Astrocyte of the spinal cord (primary cell): ENCODE measurements at places on chromosomes 4 and X.

GRCh38 chr4:8524595-8525382, 55.4 kb upstream of the GPR78 start:
- DNase-seq, result no peak

DNA sequence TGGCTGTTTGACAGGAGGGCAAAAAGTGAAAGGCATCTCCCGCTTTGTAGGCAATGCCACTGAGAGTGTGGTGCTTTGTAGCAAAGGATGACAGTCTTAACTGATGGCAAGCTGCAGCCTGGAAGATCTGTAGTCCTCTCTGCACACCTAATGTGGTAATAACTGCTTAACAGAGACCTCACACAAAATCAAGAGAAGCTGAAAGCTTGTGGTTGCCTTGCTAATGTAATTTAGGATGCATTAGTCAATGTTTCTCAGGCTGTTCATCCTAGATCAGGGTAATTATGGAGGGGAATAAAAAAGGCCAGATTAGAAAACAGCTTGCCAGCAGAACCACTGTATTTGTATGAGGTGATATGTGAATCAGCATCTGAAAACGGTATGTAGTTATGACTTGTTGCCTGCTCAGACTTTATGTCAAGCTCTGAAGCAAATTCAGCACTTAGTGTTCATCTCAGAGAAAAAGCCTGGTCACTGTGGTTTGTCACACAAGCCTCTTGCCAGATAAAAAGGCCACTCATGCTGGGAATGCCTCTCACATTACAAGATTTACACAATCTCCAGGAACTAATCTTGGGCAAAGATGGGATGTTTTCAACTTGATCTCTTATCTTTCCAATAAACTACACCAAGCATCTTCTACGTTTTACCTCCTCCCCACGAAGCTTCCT, 130.8 kb downstream of the ENOX2 start:
- DNase-seq, result peak; percentile 51

- DNase-seq, result peak; percentile 94
Measured at GRCh38 chr4:175413561-175413960, 398.5 kb downstream of the GPM6A start.

DNA sequence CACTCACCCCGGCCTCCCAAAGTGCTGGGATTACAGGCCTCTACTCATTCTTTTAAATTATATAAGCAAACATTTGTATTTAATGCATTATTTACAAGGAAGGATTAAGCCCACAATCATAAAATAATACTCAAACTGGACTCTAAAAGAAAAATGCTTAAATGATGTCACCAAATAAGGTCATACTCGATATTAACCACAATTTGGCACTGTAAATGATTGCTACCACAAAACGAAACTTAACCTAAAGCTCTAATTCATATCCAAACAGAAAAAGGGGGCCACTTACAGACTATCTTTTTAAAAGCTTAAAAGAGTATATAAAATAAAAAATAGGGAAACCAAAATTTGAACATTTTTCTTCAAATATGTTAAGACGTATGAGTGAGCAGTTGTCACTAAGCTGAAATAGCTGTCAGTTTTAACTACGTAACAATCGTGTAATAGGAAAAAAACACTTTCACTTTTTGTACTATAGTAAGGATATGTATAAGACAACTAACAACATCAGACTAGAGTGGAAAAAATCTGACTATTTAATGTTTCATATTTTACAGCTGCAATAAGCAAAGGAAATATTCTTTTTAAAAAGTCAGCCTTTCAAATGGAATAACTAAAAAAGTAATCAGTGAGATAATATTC, 108.2 kb upstream of the GPR34 start:
- DNase-seq, result no peak

DNA sequence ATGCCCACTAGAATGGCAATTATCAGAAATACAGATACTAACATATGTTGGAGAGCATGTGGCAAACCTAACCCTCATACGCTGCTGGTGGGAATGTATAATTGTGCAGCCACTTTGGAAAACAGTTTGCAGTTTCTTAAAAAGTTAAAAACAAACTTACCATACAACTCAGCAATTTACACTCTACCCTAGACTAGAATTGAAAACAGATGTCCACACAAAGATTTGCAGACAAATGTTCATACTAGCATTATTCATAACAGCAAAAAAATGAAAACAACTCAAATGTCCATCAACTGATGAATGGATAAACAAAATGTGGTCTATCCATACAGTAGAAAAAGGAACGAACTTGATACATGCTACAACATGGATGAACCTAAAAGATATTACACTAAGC, 64.4 kb downstream of the SLC9A7 start:
- DNase-seq, result no peak

GRCh38 chr4:103075894-103076746, 441 bp downstream of the SLC9B2 start:
- peak; percentile 72 for DNase-seq

DNA sequence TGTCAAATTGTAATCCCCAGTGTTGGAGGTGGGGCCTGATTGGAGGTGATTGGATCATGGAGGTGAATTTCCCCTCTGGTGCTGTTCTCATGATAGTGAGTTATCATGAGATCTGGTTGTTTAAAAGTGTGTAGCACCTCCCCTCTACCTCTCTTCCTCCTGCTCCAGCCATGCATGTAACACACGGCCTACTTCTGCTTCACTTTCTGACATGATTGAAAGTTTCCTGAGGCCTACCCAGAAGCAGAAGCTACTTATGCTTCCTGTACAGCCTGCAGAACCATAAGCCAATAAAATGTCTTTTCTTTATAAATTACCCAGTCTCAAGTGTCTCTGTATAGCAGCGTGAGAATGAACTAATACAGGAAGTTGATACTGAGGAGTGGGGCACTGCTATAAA, 61.7 kb upstream of the DDX60 start:
- no peak for DNase-seq

DNA sequence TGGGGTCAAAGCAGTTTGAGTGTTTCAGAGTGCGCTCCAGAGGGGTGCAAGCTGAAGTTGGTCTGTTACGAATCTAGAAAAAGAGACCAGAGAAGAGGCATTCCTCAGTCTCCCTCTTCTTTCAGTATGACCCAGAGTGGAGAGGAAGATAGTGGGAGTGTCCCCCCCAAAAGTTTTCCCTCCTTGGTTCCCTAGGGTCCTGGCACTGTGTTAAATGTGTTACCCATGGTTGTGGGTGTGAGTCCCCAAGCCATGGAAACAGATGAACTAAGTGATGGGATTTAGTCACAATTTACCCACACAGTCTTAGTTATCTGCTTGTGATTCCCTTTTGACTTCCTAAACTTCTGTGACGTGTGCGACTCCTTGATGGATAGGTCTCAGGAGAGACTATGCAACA, 27.0 kb upstream of the NAF1 start:
- DNase-seq, result no peak

- no peak for DNase-seq
Measured at GRCh38 chr4:66974665-66975064, 570.6 kb downstream of the CENPC start.

DNA sequence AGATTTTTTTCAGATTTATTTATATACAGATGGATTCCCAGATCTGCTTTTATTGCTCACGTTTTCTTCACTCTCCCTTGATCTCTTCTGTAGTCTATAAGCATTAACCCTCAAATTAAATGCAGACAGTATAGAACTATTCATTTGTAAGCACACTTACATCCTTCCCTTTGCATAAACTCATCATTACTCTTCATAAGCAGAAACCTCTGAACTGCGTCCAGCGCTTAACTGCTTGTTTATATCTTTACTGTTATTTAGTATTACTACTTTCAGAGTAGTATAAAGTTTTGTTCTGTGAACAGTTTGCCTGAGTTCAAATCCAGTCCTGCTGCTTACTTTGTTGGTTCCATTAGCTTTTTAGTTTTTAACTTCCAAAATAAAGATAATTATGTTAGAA, 132.9 kb downstream of the STIM2 start:
- DNase-seq, result no peak

DNA sequence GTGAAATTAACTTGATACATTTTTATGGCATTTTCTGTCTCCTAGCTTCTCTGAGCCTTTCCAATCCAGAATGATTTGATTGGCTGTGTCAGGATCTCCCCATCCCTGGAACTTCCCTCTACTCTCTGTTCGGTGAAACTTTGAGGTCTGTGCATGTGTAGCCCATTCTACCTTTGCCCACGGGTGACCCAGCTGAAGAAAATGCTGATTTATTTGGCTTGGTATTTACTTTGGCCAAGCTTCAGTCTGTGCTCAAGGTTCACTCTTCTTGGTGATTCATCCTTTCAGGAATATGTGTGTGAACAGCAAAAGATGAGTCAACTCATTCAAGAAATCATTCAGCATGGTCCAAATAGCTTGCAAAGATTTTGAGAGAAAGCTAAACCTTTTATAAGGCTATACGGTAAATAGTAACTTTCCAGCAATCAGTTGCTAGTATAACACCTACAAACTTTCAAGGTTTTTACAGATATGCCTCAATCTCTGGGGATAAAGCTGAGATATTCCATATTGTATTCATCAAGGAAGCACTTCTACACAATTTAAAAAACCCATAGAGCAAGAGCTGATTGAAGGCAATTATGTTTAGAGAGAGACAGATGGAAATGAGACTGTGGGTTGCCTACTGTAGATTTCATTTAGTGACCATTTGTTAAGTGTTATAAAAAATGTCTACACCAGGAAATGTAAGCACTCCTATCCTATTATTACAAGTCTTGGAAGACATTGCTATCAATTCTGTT, 233.9 kb upstream of the CXXC4 start:
- DNase-seq, result peak; percentile 96

DNA sequence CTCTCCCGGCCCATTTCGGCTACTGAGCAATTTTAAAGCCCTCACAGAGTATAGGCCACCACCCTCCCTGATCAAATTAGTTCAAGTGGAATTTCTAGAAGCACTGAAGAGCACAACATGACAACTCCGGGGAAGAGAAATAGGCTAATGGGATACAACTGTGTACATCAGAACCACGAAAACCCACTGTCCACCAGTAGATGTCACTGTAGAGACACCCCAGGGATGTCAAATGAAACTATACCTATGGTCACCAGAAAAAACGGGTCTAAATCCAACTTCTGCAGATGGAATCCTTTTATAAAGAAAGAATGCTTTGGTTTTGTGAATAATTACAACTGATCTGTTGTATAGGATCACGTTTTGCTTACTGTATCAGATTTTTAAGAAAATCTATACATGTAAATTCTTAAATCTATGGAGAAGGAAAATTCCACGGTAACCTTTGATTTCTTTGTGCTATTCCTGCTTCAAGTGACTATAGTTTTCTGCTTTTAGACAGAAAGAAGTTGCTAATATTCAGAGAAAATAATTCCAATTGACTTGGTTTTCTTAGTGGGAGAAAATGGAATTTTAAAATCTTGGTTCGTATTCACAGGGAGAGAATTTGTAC, 29.5 kb upstream of the MAP3K15 start:
- peak; percentile 65 for DNase-seq

GRCh38 chr4:164872481-164872880, 4.5 kb upstream of the APELA start:
- DNase-seq, result no peak

GRCh38 chrX:149910178-149910695, 19.1 kb upstream of the HSFX4 start:
- DNase-seq, result no peak

DNA sequence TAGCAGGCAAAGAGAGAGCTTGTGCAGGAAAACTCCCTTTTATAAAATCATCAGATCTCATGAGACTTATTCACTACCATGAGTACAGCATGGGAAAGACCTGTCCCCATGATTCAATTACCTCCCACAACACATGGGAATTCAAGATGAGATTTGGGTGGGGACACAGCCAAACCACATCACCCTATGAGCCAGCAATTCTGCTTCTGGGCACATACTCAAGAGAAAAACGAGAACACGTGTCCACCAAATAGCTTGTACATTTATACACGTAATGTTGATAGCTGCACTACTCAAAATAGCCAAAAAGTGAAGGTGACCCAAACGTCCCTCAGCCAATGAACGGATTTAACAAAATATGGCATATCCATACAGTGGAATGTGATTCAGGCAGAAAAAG, 94.5 kb upstream of the DHRSX start:
- peak; percentile 49 for DNase-seq

DNA sequence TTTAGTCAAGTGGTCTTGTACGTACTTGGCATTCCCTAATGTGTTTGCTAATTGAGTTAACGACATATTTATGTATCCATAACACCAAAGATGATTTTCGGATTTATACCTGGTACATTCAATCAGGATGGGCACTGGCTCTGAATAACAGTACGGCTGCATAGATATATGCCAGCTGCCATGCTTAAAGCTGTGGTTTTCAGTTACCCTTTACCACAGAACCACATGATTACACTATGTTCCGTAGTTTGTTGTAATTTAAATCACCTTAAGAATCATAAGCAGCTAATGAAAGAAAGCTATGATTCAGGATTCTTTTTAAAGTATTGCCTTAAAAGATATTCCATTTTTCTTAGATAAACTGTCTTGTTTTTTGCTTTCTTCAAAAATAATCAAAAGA, 53.6 kb downstream of the FIP1L1 start:
- DNase-seq, result no peak

- no peak for DNase-seq
Measured at GRCh38 chrX:2793752-2794151, 35.0 kb upstream of the GYG2 start.

GRCh38 chr4:113610537-113610936, 151.0 kb downstream of the CAMK2D start:
- no peak for DNase-seq

DNA sequence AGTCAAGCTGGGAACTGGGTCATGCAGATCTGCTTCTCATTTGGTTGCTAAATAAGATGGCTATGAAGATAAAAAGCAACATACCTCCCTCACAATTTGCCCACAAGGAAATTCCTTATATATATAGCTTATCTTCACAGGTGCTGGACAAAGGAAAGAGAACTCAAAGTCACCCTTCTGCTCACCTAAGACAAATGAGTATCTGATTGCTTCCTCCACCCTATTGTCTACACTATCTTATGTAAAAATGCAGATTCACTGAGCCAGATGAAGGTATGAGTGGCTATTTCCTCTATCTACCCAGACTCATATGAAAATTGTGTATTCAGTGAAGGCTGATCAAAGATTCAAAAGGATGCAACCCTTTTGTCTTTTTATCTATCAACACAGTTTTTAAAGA, 50.8 kb downstream of the CHM start:
- DNase-seq, result no peak

- DNase-seq, result no peak
Measured at GRCh38 chr4:154983714-154984113, 202.6 kb downstream of the RBM46 start.

GRCh38 chr4:110197529-110198042, 829 bp downstream of the ELOVL6 start:
- peak; percentile 54 for DNase-seq
